ENCODE measurements at places on chromosomes 7 and 10.
A peak's percentile ranks its signal among the peaks of the same experiment; 100 is the strongest.

- no peak for DNase-seq
These were observed 29.0 kb upstream of the DAGLB start for GRCh38 chr7:6476596-6477317.

- DNase-seq = peak; percentile 21
These were observed at the start of gene AKR1B15 for GRCh38 chr7:134548877-134549276. AKR1B15 (plus strand) TSS chr7:134549110; CDS start chr7:134564620, 15,510 bp downstream.

- DNase-seq = no peak
These were observed 23.1 kb downstream of the AGAP3 start for GRCh38 chr7:151109094-151110048.

DNA sequence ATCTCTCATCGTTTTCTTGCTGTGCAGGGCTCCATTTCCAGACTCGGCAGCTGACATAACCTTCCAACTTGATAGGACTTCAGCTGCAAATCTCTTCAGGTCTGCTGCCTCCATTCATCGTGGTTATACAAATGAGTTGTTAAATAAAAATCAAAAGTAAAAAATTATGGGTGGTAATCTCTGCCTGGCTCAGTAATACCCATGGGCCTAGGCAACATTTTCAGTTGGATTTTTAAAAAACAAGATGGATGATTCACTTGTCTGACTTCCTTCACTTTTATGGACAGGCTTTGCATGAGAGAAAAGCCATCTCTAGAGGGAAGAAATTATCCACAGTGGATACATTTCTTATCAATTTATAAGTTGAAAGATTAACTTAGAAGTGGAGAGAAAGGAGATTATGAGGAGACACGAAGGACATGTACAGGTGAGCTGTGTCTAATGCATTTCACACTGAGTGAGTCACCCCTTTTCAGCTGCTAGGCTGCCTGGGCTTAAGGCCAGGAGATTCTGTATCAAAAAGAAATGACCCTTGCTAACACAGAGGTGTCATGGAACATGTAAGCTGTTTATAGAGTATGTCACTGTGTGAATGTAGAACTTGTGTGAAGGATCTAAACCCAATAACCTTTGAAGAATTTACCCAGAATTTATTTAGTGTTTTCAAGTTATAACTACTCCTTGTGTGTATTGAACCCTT lies 495.1 kb downstream of the AUTS2 start:
- no peak for DNase-seq

GRCh38 chr10:3635697-3636096 lies 149.3 kb downstream of the KLF6 start:
- DNase-seq = no peak

DNA sequence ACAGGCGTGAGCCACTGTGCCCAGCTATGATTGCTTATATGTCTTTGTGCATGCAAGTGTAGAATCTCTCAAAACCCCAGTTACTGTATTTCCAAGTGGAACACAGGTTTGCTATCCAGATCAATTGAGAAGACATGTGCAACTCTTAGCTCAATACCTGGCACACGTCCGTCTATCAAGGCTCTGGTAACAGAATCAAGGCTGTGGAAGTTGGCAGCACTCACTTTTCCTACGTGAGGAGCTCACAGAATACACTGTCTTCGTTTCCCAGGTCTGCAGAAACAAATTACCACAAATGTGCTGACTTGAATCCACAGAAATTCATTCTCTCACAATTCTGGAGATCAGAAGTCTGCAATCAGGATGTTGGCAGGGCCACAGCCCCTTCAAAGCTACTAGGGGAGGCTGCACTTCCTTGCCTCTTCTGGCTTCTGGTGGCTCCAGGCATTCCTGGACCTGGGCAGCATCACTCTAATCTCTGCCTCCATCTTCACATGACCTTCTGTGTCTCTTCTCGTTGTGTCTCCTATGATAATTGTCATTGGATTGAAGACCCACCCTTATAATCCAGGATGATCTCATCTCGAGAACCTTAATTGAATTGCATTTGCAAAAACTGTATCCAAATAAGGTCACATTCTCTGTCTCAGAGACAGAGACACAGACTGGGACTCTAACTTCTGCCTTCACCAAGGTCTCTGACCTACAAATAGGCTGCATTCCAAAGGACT lies 84.8 kb upstream of the C7orf33 start:
- no peak for DNase-seq

DNA sequence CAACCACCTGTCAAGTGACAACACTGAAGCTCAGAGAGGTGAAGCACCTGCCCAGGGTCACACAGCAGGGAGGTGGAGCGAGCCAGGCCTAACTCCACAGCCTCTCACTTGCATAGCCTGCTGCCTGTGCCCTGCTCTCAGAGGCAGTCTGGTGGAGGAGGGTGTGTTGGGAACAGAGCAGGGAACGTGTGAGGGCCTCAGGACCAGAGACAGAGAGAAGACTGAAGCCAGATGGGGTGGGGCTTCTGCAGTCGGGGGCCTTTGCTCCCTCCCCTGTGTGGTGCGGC lies 114.0 kb downstream of the PTPN20 start:
- DNase-seq = no peak

GRCh38 chr7:112789817-112790585 lies at the start of gene TMEM168:
TMEM168 (minus strand) TSS chr7:112790393; CDS start chr7:112784825, 5,568 bp downstream.
- peak; percentile 51 for DNase-seq

DNA sequence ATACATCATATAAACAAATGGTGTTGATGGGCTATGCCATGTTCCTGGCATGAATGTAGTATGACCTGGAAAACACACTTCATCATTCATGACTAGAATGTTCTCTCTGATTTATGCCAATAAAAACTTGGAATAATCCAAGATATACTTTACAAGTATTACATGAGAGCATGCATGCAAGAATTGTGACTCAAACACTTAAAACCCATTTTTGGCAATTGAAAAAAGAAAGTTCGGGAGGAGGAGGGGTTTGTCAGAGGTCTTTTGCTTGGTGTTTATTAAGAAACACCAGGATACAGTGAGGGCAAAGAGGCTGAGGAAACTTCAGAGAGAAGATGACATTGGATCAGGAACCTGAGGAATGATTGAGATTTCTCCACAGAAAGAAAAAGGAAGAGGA lies 10.2 kb upstream of the CUL1 start:
- no peak for DNase-seq

GRCh38 chr7:127974446-127975035 lies 56.7 kb downstream of the LRRC4 start:
- no peak for DNase-seq

- no peak for DNase-seq
These were observed 25.8 kb upstream of the SFMBT2 start for GRCh38 chr10:7436490-7437100.

DNA sequence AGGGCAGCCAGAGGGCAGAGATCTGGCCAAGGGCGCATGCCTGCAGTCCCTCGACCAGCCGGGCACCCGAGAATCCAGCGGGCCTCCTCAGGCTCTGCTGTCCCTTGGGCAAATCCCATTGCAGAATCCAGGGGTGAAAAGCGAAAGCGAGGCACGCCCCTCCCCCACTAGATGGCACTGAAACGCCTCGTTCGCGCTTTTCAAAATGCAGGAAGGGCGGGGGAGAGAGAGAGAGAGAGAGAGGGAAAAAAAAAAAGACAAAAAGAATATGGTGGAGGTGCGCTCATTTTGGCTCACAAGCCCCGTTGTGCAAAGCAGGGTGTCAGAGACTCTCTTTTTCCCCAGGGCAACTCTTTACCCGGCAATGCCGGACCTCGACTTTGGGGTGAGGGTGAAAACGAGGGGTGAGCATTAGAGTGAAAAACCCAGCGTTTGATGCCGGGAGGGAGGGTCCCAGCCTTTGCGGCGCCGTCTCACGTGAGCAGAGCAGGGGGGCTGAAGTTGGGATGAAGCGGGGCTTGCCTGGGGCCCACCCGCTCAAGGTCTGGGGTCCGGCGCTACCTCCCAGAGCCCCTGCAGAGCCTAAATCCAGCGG lies 2.5 kb upstream of the TMEM178B start:
- DNase-seq = peak; percentile 3

DNA sequence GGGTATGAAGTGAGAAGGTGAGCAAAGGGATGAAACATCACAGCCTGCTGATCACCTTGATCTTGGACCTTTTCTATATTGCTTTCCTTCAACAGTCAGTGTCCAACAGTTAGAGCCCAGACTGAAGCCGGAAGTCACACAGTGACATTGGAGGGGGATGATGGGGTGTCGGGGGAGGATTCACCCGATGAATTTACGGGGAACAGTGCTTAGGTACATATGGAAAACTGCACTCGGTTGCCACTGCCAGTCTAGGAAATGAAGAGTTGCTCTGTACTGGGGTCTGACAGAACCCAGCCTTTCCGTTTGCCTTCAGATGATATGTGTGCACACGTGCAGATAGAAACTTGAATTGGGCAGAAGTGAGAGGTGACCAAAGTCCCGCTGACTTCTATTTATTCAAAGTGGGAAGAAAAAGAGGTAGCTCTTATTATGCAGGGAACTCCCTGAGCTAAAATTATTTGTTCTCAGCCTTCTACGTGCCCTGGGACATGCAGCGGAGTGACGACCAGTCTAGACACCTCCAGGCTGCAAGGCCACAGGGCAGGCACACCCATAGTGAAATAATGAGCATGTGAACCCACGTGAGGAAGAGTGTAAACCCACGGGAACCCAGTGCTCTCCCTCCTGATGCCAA lies 107.2 kb upstream of the INHBA start:
- DNase-seq = no peak

DNA sequence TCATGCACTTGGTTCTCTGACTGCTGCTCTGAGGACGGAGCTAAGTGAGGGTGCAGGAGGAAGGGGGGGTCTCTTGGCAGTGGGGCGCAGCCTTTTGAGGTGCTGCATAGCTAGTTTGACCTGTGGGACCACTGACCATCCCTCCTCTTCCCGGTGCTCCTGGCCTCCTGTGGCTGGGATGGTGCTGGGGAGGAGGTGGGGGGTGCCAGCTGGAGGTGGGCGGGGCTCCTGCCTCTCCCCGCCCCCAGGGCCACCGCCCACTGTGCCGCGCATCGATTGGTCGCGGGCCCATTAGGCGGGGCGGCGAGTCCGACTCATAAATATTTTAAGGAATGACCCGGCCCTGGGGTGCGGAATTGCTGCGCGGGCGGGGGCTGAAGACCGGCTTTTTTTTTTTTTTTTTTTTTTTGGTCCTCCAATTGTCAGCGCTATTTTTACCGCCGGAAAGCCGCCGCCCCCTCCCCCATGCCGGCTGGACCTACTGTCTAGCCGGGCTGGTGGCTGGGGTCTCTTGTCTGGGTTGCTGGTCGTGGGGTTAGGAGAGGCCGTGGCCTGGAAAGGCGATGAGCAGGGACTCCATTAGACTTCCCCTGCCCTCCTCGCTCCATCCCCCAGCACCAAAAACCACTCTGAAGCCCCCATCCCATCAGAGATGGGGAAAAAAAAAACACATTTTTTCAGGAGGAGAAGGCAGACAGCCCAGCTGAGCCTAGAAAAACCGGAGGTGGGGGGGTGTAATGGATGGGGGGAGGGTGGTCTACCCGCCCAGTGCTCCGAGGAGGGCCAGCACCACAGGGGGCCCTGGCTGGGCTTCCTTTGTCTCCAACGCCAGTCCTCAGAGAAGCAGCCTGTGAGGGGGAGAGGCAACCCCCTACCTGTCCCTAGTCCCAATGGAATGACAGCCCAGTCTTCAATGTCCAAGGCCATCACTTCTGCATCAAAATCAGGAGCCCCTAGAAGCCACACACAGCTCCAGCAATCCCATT lies 6.4 kb downstream of the SH2B2 start:
- no peak for DNase-seq

DNA sequence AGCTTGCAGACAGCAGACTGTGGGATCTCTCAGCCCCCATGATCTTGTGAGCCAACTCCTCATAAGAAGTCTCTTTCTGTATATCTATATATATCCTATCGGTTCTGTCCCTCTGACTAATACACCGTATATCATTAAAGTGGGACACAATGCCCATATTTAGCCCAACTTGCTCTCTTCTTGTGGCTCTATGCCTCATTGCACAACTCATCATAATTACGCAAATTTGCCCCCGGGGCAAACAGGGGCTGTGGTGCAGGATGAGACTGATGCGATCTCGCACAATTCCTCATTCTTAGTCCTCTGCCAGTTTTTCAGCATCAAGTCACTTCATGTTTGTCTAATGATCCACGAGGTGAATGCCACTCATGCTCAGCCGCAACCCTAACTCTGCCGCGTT lies 183.2 kb downstream of the PRPF18 start:
- no peak for DNase-seq

- DNase-seq = no peak
These were observed 78.2 kb downstream of the AKR1C4 start for GRCh38 chr10:5274795-5275194.

GRCh38 chr7:112752576-112752975 lies 37.6 kb downstream of the TMEM168 start:
- no peak for DNase-seq

DNA sequence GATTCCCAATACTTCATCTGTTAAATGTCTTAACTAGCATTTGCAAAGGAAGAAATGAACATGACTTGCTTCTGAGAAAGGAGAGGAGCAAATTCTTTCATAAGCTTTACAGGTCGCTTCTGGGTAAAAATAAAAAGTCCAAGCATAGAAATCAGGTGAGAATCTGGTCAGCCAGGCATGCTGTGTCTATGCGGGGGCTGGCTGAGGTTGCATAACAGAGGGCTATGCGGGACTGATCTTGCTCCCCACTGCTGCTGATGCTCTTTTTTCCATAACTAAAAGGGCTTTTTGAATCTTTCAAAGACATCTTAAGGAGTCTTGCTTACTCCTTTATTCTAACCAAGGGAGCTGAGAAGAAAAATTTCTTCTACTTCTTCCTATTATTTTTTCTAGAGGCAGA lies 92.7 kb upstream of the FGFR2 start:
- DNase-seq = no peak

GRCh38 chr7:105246679-105247078 lies 142.0 kb downstream of the SRPK2 start:
- DNase-seq = no peak

GRCh38 chr7:138431517-138431916 lies 28.5 kb upstream of the TRIM24 start:
- no peak for DNase-seq

DNA sequence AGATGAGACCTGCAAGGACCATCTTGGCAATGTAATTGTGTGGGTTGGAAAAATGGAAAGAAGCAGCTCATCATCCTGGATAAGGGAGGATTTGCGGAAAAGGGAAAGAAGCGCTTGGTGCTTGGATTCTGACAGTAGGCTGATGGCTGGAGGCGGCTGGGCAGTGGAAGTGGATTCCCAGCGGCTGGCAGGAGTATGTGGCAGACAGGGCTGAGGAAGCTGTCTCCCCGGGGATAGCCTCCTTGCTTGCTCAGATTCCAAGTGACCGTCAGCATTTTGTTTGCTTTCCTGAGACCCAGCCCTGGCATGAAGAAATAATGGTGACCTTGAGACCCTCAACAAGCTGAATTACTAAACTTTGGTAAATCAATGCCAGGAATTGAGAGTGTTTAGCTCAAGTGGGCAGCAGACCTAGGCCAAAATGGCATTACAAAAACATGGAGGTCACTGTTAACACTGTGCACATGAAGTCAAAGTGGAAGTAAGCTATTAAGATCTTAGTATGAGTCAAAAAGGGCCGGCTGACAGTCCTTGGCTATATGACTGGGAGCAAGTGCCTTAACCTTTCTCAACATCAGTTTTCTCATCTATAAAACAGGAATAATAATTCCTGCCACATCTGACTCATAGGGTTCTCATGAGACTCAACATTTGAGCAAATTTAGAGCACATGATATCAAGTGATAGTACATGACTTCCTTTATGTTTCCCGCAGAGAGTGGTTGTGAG lies 21.3 kb downstream of the SLC25A28 start:
- DNase-seq = no peak

Measured in GM12891 (cell line).